Activated naive CD4-positive, alpha-beta T cell (primary cell): ENCODE measurements at places on chromosomes 12 and 14.
A peak's percentile ranks its signal among the peaks of the same experiment; 100 is the strongest.

DNA sequence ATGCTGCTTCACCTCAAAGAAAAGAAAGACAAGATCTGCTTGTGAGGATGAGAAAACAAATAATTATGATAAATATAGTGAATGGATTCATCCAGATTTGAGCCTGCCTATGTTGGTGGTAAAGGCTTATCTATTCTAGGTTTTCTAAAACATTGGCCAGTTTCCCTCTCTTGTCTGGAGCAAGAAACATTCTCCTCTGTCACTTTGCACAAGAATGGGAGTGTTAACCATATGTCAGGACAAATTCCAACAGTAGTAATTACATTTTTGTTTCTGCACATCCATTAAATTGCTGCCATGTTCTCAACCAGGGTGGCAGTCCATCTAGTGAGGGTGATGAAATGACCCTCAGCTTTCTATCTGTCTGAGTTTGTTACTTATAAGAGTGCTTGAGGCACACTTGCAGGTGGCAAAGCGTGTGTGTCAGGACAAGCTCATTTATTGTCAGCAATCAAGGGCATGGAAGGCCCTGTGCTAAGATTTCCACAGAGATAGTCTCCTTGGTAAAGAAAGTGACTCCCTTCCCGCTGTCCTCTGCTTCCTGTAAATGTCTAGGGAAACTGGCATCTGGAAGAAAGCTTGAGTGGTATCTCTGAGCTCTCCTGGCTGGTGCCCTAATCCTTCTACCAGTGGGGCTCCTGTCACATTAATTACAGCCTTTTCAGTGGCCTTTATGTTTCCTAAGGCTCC lies 502.1 kb upstream of the FLRT2 start:
- DNase-seq, result no peak

DNA sequence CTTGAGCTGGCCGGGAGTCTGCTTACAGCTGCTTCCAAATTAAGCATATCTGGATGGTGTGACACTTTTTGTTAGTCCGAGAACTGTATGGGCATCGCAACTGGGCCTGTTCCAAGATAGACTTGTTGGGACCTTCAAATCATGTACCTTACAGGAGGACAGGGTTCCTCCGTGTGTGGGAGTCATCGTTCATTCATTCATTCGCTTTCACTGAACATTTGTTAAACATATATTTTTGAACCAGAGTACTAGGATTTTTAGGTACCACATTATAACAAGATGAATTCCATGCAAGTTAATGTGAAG lies 387 bp upstream of the IPO8 start:
- no peak for DNase-seq

- DNase-seq, result no peak
Measured at GRCh38 chr12:103431950-103432349, 63.8 kb downstream of the C12orf42 start.

GRCh38 chr12:116709768-116710167 lies 28.1 kb downstream of the SPRING1 start:
- no peak for DNase-seq

- no peak for DNase-seq
Measured at GRCh38 chr12:24285448-24285847, 336.0 kb upstream of the SOX5 start.

DNA sequence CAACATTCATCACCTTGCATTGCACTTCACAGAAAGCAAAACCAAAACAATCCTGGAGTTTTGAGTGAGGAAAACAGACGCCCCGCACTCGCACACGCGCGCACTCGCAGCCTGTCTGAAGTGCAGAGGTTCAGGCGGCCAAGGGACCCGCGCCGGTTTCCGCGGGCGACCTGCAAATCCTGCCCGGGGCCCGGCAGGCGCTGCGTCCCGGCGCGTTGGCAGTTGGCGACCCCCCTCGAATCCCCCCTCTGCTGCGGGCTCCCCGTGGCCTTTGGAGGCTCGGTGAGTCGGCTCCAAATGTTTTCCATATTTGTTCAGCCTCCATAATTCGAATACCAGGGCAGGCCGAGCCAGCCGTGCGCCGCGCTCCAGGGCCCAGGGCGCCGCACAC lies at the start of gene SSPN:
Gene SSPN (plus strand): TSS at position 324 of the 391 bp plus-strand sequence. CDS start 100 bp downstream, outside the sequence.
- DNase-seq, result no peak

DNA sequence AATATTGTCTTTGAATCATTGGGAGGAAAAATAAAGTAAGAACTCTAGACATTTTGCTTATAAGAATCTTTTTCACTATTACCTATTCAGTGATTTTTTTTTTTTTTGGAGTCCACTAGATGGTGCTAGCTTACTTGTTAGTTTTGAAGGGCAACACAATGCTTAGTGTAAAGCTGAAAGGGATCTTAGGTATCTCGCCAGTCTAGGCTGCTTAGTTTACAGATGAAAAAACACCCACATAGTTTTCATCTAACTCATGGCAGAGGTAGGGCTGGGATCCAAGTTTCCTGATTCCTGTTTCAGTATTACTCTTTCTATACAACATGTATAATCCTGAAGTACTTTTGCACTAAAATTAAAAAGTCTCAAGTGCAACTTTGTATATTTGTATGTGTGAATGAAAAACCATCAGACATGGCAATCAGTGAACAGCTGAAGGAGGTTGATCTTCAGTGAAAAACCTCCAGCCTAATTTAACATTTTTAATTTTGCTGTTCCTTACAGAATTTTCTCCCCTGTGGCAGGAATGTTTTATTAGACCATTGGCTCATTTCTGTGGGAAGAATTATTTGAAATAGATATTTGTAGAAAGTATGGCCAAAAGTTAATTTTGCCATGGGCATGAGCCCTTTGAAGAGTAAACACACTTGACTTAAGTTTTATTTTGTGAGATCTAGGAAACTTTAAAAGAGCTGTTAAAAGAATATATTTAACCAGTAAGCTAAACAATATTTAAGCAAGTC lies 40.7 kb downstream of the LRRIQ1 start:
- no peak for DNase-seq

DNA sequence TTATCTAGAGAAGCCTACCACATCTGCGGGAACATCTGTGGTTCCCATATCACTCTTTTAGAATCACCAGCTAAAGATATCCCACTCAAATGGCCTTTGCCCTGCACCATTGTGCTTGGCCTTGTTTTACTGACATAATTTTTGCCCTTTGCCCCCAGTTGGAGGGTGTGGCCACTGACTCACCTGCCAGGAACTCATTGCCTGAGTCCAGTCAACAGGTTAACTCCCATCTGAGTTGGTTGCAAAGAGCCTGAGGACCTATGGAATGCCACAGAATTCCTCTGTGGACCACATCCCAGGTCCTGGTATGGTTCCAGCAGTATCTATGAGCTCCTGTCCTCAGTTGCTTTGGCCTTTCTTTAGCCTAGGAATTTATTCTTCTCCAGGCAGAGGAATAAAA lies 55.7 kb upstream of the PTGR2 start:
- DNase-seq, result no peak

DNA sequence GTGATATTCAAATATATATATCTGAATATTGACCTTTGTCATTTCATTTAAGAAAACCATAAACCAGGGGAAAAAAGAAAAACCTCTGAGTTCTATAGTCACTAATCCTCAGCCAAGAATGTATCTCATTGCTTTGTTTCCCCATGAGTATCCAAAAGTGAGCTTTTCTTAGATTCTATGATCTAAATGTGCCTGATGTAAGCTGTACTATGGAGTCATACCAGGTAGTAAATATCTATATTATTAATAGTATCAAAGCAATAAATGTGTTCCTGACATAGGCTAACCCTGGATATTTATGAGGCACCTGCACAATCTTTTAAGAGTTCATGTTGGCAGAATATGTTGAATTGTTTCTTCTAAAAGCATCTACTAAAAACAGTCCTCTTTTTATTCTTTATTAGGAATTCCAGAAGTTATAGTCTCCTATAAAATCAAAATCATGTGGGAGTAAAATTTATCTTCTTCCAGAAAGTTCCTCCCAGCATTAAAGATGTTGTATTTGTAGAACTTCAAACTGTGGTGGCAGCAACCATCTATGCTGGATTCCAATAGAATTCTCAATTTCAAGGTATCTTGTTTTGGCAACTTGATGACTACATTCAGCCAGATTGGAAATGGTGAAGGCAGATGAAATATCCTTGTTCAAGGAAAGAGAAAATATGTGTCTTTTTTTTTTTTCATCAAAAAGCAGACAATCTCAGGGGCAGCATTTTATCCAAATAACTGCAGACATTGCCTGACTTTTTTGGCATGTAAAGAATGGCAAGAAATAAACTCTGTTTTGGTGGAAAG lies 139.7 kb upstream of the RASSF8 start:
- DNase-seq, result no peak

DNA sequence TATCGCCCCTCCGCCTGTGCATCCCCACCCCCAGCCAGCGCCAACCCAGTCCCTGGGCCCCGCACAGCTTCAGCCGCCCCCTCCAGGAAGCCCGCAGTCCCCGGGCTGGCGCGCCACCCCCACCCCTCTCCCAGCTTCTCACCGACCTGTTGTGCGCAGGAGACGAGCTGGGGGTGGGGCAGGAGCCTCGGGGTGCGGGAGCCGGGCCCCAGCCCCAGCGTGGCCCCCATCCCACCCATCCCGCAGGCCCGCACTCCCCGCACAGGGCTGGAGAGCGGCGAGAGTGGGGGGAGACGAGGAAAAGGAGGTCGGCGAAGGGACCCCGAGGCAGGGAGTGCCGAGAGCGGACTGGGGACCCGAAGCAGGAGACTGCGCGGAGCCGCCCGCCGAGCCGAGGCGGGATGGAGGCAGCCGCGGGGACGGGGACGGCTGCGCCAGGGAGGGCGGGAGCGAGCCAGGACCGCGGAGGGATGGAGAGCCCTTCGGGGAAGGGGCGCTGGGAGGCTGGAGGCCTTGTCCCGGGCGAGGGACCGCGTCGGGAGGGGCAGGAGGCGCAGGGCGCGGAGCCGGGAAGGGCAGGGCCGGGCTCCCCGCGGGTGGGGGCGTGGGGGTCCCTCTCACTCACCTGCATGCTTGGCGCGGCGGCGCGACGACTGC lies 498 bp downstream of the PIANP start:
- no peak for DNase-seq

DNA sequence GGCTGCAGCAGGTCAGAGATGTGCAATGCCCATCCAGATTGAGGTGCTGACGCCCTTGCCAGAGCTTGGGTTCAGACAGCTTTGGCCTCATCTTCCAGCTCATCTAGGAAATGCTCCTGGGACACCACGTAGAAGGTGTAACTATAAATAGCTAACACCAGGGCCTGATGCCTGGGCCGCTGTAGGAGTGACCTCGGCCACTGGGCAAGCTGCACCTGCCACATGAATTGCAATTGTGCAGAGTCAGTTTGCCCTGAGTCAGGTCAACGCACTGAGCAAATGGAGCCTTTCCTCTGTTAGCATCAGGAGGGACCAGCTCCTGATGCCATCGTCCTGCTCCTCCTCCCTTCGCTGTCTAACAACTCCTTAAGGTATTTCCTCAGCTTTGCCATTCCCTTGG lies 17.4 kb upstream of the DNM1L start:
- no peak for DNase-seq

GRCh38 chr12:100959481-100959880 lies 164.9 kb downstream of the ANO4 start:
- no peak for DNase-seq

- no peak for DNase-seq
Measured at GRCh38 chr12:92747151-92747550, 44.4 kb downstream of the PLEKHG7 start.

- no peak for DNase-seq
Measured at GRCh38 chr14:81172881-81173280, 47.9 kb downstream of the GTF2A1 start.

DNA sequence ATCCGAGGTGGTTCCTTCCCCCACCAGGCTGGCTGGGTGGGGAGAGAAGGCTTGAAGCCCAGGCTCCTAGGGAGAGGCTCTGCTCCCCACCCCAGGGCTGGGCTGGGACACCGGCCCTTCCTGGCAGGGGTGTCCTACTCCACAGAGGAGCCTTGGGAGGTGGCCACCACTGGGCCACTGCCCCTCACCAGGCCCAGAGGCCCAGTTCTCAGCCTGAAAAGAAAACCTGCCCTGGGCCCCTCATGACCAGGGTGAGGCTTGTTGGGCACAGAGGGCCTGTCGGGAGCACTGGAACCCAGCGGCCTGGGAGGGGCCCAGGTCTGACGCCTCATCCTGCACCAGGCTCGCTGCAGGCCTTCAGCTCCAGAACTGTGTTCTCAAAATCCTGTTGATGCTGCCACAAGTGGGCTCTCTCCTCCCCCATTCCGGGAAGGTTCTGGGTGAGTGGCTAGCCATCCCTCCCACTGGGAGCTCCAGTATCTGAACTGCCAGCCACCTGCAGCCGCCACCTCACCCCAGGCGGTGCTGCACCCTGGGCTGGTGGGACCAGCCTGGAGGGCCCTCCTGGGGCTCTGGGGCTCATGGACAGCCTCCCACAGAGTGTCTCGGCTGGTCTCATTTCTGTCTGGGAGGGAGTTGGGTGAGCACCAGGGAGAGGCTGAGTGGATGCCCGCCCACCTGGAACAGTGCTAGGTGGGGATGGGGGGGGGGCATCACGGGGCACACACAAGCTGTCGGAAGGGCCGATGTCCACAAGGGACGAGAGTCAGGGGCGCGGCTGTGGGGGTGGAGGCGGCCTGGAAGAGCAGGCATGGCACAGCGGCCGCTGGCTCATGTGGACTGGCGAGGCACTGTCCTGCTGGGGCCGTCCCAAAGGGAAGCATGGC lies 11.8 kb downstream of the BAG5 start:
- no peak for DNase-seq

GRCh38 chr14:74612350-74613021 lies 449 bp upstream of the LTBP2 start:
- peak; percentile 55 for DNase-seq

- no peak for DNase-seq
Measured at GRCh38 chr14:94363151-94363624, 25.2 kb downstream of the SERPINA1 start.

DNA sequence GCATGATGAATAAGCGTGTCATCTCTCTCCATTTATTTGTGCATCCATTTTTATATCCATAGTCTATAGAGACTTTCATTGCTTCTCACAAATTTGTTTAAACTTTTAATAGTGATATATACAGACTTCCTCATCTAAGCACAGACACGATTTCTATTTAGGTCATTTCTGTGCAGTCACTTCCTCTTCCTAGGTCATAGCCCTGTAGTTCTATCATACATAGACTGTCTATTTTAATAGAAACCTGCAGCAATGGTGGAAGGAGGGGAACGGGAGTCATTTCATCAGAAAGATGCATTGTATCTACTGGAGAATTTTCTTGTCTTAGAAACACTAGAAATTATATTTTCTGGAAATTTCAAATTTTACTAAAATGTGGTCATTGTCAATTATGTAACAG lies 133.4 kb upstream of the FGD4 start:
- DNase-seq, result no peak

DNA sequence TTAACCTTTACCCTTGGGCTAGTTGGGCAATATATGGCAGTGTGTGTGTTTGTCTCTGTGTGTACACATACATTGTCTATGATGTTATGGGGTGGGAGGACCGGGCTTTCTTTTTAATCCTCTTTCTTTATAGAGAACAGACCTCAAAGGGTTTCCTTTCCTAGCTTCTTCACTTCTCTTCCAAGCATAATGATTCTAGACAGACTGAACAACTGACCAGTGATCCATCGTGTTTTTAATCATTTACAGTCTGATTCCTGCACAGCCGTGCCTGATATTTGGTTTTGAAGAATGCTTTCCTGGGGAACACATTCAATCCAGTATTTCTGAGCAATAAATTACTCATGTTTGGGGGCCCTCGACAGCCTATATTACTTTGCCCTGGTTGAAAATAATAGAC lies 481.1 kb upstream of the DCN start:
- no peak for DNase-seq
